Neural progenitor cell (in vitro differentiated cells): ENCODE measurements at places on chromosomes 1 and 21.
A peak's percentile ranks its signal among the peaks of the same experiment; 100 is the strongest.

- DNase-seq = no peak
Measured at GRCh38 chr1:77678660-77679610, 3.5 kb downstream of the ZZZ3 start.

- DNase-seq = no peak
Measured at GRCh38 chr1:163068716-163069115, 445 bp upstream of the RGS4 start.

DNA sequence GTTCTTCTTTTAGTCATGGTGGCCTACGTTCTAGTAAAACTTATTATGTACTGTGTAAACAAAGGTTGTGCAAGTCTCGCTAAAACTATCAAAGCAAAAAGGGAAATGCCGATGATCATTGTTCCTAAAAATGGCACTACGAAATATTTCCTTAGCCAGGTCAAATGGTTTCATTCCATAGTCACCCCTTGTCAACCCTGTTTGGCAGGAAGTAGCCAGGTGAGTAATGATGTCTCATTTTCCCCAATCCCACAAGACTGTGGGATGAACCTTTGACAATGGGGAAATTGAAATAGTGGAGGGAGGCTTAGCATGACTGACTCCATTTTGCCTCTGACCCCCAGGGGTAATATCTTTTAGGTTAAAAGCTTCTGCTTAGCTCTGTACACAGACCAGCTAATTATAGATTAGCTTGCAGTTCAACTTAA is 5.6 kb upstream of the REN start:
- DNase-seq = no peak

GRCh38 chr1:56508523-56508983 is 70.8 kb downstream of the PLPP3 start:
- DNase-seq = no peak

GRCh38 chr1:44707959-44708831 is 22.8 kb downstream of the RNU5D-1 start:
- peak; percentile 48 for DNase-seq
